Esophagus squamous epithelium (tissue), 5 donors: ENCODE measurements at places on chromosomes 11 and 22. TPM values are rescaled to one million over a fixed set of nuclear protein-coding genes. Genes with fewer than 3 reads are reported as not detected.

DNA sequence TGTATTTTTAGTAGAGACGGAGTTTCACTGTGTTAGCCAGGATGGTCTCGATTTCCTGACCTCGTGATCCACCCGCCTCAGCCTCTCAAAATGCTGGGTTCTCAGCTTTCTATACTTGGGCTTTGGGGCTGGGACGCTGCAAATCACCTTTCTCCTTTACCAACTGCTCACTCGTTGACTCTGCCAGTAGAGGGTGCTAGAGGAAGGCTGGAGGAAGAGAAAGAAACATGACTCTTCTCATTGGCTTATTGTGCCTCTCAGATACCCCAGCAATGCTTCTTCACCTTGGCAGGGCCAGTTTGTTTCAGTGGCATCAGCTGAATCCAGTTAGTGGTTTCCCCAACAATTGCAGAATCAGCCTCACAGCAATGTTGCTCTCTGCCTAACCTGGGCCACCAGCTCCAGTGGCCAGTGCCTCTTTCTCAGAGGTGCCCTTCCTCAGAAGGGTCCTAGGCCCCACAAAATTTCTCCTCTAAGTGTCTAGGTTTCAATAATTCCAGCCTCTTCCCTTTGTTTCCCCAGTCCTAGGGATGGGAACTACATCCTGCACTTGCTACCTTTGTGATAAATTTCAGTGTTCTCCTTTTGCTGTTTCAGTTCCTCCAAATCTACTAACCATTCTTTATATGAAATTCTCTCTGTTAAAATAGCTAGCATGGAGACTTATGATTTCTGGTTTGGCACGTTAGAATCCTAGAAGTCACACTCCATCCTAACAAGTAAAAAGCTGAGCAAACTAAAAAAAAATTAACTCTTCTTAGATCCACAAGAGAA lies 71.5 kb upstream of the VSTM5 start:
- no peaks in the 10 kb centered on the region for H3K4me1 ChIP-seq
- H3K27me3 ChIP-seq, result no peaks in the 10 kb centered on the region
- H3K27ac ChIP-seq, result no peak overlapping the region
- peak; percentile 4 for DNase-seq
- no peak overlapping the region for H3K4me3 ChIP-seq

- H3K27me3 ChIP-seq, result no peaks in the 10 kb centered on the region
- no peaks in the 10 kb centered on the region for H3K36me3 ChIP-seq
- H3K27ac ChIP-seq, result no peak overlapping the region
- H3K4me1 ChIP-seq, result peaks cover 7% of the 10 kb centered on the region
Observed at GRCh38 chr11:128195057-128195751, 392.2 kb downstream of the ETS1 start.

- peaks cover 4% of the 10 kb centered on the region for H3K4me1 ChIP-seq
- H3K36me3 ChIP-seq, result no peaks in the 10 kb centered on the region
- H3K4me3 ChIP-seq, result no peak overlapping the region
- DNase-seq, result no peak
Observed at GRCh38 chr11:13923182-13923581, 39.3 kb upstream of the SPON1 start.

MMP7 gene
- not detected for total RNA-seq

DNA sequence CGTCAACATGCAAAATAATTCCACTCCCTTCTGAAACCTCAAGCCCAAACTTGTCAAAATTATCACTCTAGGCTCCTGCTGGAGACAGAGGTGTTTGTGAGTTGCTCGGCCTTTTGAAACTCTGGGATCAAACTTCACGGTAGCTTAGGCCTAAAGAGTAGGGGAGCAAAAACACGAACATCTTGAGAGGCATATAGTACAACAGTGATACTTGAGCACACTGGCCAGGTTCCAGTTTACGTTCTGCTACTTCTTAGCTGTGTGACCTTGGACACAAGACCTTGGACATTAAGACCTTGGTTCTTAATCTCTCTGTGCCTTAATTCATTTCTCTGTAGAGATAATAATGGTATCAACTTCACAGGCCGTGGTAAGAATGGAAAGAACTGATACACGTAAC lies 123.5 kb upstream of the LMO1 start:
- no peak overlapping the region for H3K27ac ChIP-seq
- peaks cover 11% of the 10 kb centered on the region for H3K4me1 ChIP-seq
- H3K36me3 ChIP-seq, result no peaks in the 10 kb centered on the region
- H3K27me3 ChIP-seq, result no peaks in the 10 kb centered on the region

GRCh38 chr22:18078329-18079041 lies 695 bp downstream of the PEX26 start:
- no peaks in the 10 kb centered on the region for H3K27me3 ChIP-seq
- H3K27ac ChIP-seq, result peak overlapping the region; percentile 90
- DNase-seq, result no peak
- peak overlapping the region; percentile 81 for H3K4me3 ChIP-seq
- H3K4me1 ChIP-seq, result peaks cover 24% of the 10 kb centered on the region

DNA sequence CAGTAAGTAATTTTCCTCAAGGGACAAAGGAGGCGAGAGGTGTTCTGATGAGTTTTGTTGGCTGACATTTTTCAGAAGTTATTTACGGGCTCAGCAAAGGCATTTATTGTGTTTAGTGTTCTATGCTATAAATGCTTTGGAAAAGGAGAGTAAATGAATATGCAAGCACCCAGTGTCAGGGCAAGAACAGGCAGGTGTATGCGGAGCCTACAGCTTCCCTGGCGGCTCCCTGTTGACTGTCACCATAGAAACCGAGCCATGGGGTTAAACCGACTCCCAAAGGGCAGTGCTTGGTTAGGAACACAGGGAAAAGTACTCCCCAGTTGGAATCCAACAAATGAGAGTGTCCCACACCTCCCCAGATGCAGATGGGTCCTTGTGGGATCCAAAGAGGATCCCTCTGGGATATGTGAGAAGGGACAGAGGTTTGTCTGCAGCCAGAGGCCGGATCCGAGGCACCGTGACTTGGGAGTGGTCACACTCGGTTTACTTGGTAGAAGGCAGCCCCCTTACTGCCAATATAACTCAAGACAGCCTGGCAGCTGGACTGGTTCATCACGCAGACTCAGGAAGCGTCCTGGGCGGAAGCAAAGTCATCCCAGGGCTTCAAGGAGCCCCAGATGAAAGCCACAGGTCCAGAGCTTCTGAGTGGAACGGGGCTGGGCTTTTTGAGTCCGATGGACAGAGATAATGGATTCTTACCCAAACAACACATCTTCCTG lies 329.7 kb downstream of the CTTN start:
- no peaks in the 10 kb centered on the region for H3K27me3 ChIP-seq
- no peak overlapping the region for H3K27ac ChIP-seq
- DNase-seq, result no peak
- H3K4me3 ChIP-seq, result no peak overlapping the region
- no peaks in the 10 kb centered on the region for H3K36me3 ChIP-seq
- no peaks in the 10 kb centered on the region for H3K4me1 ChIP-seq

- peaks cover 53% of the 10 kb centered on the region for H3K36me3 ChIP-seq
- no peaks in the 10 kb centered on the region for H3K4me1 ChIP-seq
- no peak overlapping the region for H3K4me3 ChIP-seq
- DNase-seq, result no peak
- no peak overlapping the region for H3K27ac ChIP-seq
Observed at GRCh38 chr11:103202048-103202651, 92.9 kb downstream of the DYNC2H1 start.

GRCh38 chr11:45725776-45726492 lies 60.5 kb upstream of the CHST1 start:
- H3K27ac ChIP-seq, result no peak overlapping the region
- no peaks in the 10 kb centered on the region for H3K36me3 ChIP-seq
- no peaks in the 10 kb centered on the region for H3K4me1 ChIP-seq
- no peak overlapping the region for H3K4me3 ChIP-seq

HTR3B gene
- 0.19 TPM for total RNA-seq

OR5A1 gene
- not detected for total RNA-seq

CCDC87 gene
- 0.09 TPM for total RNA-seq

DBX1 gene
- total RNA-seq, result not detected

DNA sequence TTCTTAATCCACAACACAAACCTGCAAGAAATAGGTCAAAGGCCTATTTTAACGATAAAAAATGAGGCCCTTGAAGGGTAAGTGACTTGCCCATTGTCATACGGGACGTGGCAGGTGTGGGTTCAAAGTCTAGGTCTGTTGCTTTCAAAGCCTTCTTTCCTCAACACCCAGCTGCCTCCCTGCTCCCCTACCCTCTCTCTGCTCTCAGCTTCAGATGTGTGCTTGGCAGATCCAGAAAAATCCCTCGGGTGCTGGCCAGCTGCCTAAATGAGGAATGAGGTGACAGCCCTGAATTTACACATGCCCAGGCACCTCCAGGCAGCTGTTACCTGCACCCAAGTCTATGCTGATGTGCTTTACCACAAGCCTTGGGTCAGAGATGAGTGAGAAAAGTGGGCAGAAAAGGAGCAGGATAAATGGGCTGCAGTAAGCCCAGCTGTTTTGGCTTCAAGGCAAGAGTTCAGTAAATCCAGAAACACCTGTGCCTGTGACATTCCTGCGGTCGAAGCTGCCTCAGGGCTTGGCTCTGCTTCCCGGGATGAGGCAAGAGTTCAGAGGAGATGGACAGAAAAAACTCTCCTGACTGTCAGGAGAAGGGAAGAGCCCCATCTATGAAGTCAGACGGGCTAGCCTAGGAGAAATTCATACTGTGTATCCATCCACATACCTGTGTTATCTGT lies 49.9 kb upstream of the LDLRAD3 start:
- H3K4me3 ChIP-seq, result no peak overlapping the region
- no peaks in the 10 kb centered on the region for H3K27me3 ChIP-seq
- H3K4me1 ChIP-seq, result no peaks in the 10 kb centered on the region
- no peak for DNase-seq

DNA sequence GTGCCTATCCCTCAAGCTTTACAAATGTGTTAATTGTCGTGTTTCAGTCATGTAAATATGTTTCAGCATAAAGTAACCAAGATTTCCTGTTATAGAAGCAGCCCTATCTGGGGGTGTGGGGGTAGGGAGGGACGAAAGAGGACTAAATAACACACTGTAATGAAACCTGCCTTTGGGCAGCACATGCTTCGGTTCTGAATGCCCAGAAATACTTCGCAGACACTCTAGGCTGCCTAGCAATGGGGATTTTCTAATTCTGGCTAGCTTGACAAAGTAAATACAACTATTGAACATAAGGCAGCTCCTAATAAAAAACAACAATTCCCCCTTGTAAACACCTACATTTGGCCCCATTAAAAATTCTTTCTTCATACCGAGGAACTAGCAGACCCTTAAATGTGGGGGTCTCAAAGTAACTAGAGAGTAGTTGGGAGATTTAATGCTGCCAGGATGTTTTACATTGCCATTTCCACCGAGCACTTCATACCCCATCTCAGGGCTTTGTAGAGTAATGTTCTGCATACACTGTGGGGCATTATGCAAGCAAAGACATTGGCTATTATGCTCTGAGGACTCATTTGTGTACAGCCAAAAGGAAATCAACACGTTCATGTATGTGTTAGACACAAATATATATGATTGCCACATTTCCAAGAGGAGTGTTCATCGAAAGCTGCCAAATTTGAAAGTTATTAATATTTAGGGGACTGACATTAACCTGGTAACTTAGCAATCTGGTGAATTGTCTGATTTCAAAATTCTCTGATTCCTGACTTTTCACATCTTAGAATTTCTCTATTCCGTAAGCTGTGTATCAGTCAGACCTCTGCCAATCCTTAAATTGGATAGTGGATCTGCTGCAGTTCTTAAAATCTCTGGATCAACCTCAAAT lies 42.1 kb downstream of the PAX6 start:
- H3K4me3 ChIP-seq, result no peak overlapping the region
- no peaks in the 10 kb centered on the region for H3K4me1 ChIP-seq
- no peak overlapping the region for H3K27ac ChIP-seq
- H3K36me3 ChIP-seq, result no peaks in the 10 kb centered on the region
- H3K27me3 ChIP-seq, result no peaks in the 10 kb centered on the region

DNA sequence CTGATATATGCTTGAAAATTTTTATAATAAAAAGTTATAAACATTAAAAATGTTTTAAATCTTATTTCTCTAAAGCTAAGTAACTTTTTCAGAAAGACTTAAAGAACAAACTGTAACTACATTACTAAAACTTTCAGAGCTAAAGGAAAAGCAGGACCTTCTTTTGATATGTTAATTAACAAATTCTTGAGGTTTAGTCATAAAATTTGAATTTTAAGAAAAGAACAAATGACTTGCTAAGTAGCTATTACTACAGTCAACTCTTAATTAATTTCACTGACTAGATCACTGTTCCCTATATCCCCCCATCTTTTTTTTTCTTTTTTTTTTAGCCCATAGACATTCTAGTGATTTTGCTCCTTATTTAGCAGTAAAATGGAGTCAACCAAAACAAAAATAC lies 344.4 kb downstream of the LRRC4C start:
- H3K4me1 ChIP-seq, result no peaks in the 10 kb centered on the region
- H3K36me3 ChIP-seq, result no peaks in the 10 kb centered on the region
- H3K4me3 ChIP-seq, result no peak overlapping the region
- H3K27me3 ChIP-seq, result no peaks in the 10 kb centered on the region

C11orf86 gene
- total RNA-seq, result not detected

GRCh38 chr11:35682230-35683173 lies 19.9 kb downstream of the TRIM44 start:
- peaks cover 9% of the 10 kb centered on the region for H3K4me1 ChIP-seq
- H3K27ac ChIP-seq, result no peak overlapping the region
- H3K4me3 ChIP-seq, result no peak overlapping the region
- DNase-seq, result no peak

DNA sequence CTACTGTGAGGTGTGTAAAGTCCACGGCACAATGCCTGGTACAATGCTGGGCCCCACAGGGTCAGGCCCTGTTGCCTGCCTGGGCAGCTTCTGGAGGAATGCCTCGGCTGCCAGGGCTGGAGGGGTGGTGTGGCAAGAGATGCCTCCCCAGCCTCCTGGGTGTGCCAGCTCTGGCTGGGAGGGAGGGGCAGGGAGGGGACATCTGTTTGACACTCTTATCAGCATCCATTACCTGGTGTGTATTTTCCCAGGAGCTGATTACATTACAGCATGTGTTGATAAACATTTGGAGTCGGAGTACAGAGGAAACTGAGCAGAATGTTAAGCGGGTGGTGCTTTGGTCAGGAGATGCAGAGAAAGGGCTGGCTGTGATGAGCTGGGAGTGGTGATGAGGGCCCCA lies 11.0 kb upstream of the NECTIN1 start:
- H3K36me3 ChIP-seq, result no peaks in the 10 kb centered on the region
- H3K4me1 ChIP-seq, result peaks cover 23% of the 10 kb centered on the region
- H3K27ac ChIP-seq, result no peak overlapping the region
- no peak overlapping the region for H3K4me3 ChIP-seq
- DNase-seq, result no peak

C11orf42 gene
- total RNA-seq, result not detected

GRCh38 chr11:64219755-64220154 lies 6.2 kb downstream of the TRPT1 start:
- H3K27ac ChIP-seq, result no peak overlapping the region
- DNase-seq, result no peak
- H3K4me3 ChIP-seq, result no peak overlapping the region
- peaks cover 39% of the 10 kb centered on the region for H3K36me3 ChIP-seq

DNA sequence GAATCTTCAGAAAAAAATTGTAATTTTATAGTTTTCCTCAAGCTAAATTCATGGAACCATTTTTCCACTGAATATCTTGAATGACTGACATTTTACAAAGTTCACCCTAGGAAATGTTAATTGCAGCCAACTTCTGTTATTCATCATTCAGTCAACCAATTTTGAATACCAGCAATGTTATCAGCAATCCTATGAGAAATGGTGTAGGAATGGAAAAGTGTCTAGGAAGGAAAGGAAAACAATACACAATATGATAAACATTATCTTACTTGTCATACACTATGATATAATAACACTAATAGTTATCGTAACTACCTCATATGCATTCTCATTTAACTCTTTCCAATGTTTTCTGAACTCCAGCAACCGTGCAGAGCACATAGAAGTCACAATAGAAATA lies 790.5 kb upstream of the LRRC4C start:
- no peak for DNase-seq
- H3K36me3 ChIP-seq, result no peaks in the 10 kb centered on the region
- no peaks in the 10 kb centered on the region for H3K27me3 ChIP-seq
- H3K4me1 ChIP-seq, result no peaks in the 10 kb centered on the region
- no peak overlapping the region for H3K4me3 ChIP-seq
